ENCODE measurements at places on chromosomes 1 and 21.
A peak's percentile ranks its signal among the peaks of the same experiment; 100 is the strongest.

DNA sequence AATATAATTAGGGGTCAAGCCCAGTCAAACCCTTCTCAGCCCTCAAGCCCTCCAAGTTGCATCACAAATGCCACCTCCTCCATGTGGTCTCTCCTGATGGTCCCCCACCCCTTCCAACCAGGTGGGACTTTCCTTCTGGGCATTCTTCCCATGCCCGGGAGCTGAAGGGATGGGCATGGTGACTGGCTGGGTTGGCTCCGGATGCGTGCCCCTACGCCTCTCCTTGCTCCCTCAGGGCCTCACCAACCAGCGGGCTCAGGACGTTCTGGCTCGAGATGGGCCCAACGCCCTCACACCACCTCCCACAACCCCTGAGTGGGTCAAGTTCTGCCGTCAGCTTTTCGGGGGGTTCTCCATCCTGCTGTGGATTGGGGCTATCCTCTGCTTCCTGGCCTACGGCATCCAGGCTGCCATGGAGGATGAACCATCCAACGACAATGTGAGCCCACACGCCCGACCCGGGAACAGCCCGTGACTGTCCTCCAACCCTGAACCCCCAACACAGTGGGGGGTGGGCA, 7.5 kb downstream of the ATP1A2 start:
- no peak for DNase-seq

GRCh38 chr1:117594261-117594990, 11.4 kb upstream of the TENT5C start:
- DNase-seq: no peak

- DNase-seq: no peak
Measured at GRCh38 chr1:65265651-65266351, 43.5 kb upstream of the DNAJC6 start.

GRCh38 chr1:26239936-26240335, 5.9 kb downstream of the CEP85 start:
- peak; percentile 8 for DNase-seq

DNA sequence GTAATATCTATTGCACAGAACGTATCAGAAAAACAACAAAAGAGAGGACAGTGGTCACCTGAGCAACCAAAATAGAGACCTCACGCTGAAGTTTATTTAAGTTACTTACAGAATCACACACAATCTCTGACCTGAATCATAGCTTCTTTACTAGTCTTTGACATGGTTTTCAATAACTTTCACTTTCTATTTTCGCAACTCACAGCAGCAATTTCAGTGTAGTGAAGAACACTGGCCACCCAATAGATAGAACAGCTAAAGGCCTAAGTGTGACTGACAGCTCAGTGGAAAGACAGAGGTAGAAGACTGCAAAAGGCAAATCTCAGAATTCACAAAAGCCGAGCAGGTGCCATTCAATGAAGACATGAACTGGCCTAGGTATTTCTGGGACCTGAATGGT, 435.6 kb upstream of the CHRM3 start:
- no peak for DNase-seq

DNA sequence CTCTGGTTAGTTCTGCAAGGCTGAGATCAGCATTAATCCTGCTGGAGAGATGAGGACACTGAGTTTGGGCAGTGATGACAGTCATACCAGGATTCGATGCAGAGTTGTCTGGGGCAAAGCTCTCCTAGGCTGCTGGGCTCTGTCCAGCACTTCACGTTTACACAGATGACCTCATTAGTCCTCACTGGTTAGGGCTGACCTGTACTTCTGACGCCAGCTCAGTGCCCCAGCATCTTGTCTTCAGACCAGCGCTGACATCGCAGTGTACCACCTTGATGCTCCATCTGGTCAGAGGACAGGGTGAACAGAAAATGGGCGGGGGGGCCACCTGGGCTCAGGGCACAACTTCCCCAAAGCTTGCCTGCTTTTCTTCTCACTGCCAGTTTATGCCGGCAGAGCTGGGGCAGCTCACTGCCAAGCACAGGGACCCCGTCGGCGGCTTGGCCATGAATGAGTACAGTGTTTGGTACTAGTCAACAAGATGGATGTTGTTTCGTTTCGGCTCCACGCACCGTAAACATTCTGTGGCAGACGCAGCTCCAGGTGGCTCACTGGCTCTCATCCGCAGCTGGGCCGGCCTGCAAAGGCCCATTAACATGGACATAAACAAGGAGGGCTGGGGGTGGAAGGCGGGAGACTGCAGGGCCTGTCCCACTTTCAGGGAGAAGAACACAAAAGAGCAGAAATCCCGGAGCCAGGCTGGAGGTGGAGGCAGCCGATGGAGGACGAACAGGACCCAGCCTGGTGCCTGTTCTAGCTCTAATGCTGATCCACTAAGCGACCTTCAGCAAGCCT, 118.7 kb downstream of the GLIS1 start:
- no peak for DNase-seq

Data from AG09309 (cell line).